Activated CD4-positive, alpha-beta T cell treated with anti-CD3 and anti-CD28 coated beads for 4 hours (primary cell): ENCODE measurements at places on chromosomes 7 and 10.

DNA sequence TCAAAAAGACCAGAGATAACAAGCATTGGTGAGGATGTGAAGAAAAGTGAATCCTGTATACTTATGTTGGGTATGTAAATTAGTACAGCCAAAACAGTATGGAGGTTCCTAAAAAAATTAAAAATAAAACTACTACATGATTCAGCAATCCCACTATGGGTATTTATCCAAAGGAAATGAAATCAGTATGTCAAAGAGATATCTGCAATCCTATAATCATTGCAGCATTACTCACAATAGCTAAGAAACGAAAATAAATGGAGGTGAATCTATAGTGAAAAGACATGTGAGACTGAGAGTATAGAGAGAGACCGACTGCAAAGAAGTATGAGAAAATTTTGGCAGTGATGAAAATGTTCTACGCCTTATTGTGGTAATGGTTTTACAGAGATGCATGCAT, 139.2 kb upstream of the TMEM168 start:
- DNase-seq = no peak

GRCh38 chr10:101617102-101617823, 29.1 kb downstream of the DPCD start:
- DNase-seq = no peak

DNA sequence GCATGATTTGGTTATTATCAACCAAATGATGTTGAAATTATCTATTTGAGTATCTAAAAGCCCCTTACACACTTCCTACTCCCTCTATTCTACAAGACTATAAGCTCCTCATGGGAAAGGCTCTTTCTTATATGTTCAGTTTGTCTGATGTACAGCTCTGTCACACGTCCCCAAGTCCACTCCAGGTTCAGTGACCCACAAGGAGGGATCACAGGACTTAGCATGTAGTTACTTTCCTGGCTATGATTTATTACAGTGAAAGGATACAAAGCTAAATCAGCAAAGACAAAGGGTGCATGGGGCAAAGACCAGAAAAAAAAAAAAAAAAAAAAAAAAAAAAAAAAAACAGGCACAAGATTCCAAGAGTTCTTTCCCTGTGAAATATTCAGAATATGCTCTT, 125.6 kb upstream of the TMEM106B start:
- DNase-seq = no peak

DNA sequence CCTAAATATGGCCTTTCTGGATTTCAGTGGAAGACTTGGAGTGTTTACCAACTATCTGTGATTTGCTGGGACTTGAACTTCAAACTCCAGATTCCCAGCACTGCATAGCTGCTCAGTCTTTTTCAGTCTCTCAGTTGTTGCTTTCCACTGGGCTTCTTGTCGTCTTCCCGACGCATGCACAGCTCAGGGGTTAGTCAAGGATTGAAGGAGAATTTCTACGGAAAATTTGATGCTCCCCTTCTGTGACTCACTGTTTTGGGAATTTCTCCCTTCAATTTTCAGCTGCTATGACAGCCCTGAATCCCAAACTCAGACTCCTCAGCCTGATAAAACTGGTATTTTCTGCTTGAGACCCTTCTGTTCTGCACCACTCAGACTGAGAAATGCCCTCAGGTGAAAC, 91.7 kb downstream of the CYP26A1 start:
- no peak for DNase-seq

GRCh38 chr7:151798851-151799448, 78.0 kb downstream of the PRKAG2 start:
- no peak for DNase-seq

- DNase-seq = no peak
Measured at GRCh38 chr10:128926711-128927110, 540.3 kb upstream of the MGMT start.

- DNase-seq = no peak
Measured at GRCh38 chr10:119061352-119061751, 19.3 kb downstream of the EIF3A start.

GRCh38 chr10:114232561-114233176, 6.4 kb upstream of the VWA2 start:
- DNase-seq = no peak

GRCh38 chr10:18681971-18682411, 22.8 kb downstream of the ARL5B start:
- DNase-seq = no peak

- DNase-seq = no peak
Measured at GRCh38 chr7:130490311-130490791, 1.5 kb upstream of the MEST start.
